ENCODE measurements at places on chromosomes 4 and X.
A peak's percentile ranks its signal among the peaks of the same experiment; 100 is the strongest.

DNA sequence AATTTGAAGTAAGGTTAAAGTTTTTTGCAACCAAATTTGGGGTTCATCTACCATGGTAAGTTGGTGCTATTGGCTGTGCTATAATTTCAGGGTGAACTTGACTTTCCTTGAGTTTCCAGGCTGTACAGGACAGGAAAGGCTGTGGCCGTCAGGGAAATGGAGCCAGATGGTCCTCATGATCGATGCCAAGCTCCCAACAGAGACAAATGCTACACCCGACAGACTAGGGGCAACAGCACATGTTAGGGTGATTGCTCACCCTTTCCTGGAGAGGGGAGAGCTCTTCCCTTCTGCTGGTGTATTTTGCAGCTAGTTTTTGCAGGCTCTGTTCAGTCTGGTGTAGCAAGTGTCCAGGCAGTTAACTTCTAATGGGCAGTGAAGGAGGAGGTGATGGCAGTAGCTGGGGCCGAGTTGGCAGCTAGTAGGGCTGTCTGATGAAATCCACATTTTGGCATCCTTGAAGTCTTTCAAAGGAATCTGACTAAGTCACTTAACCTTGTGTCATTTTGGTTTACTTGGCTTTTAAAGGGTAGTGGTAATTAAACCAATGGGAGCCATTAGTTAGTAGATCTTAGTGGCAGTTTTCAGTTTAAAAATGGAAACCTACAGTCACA lies 47.8 kb downstream of the GAB1 start:
- DNase-seq = no peak

GRCh38 chr4:182272151-182272550 lies 28.9 kb downstream of the TENM3 start:
- no peak for DNase-seq

GRCh38 chr4:137474711-137475301 lies 57.5 kb downstream of the PCDH18 start:
- no peak for DNase-seq

- no peak for DNase-seq
Measured at GRCh38 chr4:173218411-173219125, 50.0 kb downstream of the GALNT7 start.

DNA sequence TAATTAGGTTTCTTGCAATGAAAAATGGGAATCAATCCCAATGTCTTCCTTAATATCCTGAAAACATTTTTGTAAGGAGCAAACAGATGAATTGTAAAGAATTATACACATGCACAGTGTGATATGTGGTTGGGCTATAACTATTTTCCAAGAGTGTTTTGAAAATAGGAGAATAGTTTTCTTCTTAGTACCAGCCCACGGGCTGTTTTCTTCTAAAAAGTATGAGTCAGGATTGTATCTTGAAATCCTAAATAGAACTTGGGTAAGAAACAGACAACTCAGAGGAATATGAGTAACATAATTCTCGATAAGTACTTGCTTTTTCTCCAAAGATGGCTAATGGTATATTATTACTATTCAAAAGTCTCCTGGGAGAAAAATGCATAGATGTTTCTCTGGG lies 136.7 kb downstream of the MAGEC2 start:
- DNase-seq = no peak

- DNase-seq = no peak
Measured at GRCh38 chr4:83758285-83758684, 222.4 kb downstream of the GPAT3 start.

DNA sequence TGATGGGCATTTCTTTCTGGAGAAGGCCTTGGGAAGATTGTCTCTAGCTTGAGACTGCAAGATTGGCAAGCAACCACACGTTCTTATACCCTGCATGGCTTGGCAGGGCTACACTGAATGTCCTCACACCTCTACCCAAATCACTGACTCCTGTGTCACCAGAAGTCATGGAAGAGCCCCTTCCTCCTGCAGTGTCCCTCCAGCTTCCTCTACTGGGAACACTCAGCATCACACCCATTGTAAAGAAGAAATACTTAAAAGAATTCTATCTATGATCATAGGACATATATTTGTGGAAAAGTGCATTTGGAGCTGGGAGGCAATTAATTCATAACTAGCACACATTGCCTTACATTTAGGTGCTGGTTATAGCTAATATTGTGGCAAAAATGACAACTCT lies 113.1 kb downstream of the CCSER1 start:
- DNase-seq = no peak

DNA sequence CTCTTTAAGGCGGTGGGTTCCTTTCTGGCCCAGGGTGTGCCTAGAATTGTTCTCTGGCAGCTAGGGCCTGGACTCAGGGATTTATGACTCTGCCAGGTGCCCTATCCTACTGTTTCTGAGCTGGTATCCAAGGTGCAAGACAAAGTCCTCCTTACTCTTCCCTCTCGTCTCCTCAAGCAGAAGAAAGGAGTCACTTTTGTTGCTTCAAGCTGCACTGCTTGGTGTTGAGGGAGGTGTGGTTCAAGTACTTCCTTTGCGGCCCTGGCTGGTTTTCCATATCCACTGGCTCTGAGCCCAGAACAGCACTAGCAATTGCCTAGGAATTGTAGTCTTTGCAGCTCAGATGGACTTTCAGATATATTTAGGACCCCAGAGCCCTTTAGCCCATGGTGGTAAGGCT lies 39.3 kb downstream of the RTL3 start:
- DNase-seq = no peak

DNA sequence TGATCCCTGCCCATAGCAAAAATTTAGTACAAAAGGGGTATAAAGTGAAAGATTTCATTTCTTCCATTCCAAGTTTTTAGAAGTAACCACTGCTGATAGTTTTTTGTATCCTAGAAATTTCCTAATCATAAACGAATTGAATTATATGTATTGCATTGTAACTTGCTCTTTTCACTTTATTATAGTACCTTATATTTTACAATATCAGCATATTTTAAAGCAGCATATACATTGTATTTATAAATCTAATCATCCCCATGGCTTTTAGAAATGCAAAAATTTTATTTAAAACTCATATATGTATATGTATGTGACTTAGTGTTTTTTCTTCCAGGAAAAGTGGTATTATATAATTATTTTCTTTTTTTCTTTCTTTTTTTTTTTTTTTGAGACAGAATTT lies 27.7 kb downstream of the STAG2 start:
- no peak for DNase-seq

- DNase-seq = no peak
Measured at GRCh38 chrX:15737190-15737958, 696 bp upstream of the CA5B start.

GRCh38 chrX:130531066-130531465 lies 129.3 kb downstream of the RBMX2 start:
- no peak for DNase-seq

DNA sequence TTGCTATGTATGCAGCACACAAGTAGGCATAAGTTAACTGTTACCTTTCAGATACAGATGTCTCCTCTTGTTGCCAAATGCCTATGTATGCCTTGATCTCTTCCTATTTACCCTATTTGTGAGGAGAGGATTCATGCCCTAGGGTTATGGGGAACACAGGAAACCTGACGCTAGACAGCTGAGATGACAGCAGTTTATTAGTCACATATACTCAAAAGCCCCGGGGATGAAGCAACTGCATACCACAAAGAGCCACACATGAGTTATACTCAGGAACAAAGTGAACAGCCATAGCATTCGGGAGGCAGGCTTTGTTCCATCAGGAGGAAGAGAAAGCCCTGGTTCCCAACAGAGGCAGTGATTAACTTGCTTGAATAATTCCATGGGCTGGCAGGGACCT lies 1011.7 kb upstream of the PCDH7 start:
- DNase-seq = no peak

GRCh38 chr4:47444031-47444430 lies 19.5 kb downstream of the COMMD8 start:
- DNase-seq = no peak

DNA sequence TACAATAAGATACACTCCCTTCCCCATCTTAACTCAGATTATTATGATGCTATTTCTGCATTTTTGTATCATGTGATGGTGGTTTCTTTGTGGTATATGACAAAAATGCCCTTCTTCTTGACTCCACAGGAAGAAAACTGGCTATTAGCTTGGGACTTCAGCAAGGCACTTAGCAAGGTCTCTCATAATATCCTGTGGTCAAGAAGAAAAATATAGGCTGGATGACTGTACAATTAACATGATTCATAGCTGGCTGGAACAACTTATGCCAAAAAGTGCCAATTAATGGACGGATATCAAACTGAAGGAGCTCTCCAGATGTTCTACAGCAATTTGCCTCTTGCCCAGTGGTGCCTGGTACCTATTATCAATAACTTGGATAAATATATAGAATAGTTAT lies 2.3 kb upstream of the MID1IP1 start:
- DNase-seq = no peak

DNA sequence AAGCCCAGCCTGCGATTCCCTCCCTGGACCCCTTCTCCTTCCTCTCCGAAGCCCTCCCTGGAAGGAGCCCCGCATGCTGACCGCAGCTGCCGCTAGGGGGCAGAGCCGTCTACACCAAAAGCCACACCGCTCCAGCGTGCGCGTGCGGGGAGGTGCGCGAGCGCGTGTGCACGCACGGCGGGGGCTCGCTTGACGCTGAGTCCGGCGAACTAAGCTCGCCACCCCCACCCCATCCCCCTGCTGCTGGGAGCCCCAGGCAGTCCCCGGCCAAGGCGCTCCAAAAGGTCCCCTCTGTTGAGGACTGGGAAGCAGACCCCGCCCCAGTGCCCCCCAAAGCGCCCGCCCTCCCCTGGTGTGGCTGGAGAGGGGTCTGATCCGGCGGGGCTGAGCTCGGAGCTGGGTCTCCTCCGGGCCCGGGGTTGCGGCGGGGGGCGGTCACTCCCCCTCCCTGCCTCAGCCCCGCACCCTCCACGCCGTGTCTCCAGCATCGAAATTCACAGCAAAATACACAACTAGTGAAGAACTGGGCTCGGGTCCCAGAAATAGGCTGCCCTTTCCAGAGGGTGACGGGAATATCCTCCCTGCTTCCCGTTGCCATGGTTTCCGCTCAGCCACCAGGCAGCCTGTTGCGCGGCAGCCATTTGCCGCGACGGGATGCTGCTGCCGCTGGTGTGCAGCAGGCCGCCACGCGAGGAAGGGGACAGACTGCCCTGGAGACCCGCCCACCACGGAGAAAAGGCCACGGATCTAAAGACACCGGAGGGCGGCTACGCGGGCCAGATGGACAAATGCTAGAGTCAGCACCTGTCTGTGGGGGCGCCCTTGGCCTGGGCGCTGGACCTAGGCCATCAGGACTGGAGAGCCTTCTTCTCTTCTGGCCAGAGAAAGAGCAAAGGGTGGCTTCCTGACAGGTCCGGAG lies 11.2 kb upstream of the CCNQ start:
- DNase-seq = peak; percentile 77

DNA sequence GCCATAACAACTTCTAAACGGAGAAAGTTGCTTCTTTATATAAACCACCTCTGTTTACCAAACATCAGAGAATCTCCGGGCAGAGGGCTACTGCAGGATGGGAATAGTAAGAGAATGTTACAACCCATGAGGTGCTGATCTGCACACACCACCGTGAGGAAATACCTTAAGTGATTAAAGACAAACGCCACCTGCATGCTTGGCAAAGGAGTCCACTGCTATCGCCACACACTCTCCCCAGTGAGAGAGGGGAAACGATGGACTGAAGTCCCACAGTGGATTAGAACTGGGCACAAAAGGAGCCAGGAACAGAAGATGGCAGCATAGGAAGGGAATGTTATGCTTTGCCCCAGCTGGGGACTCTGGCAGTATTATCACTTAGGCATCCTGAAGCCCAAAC lies 15.6 kb downstream of the MAML3 start:
- DNase-seq = no peak

- DNase-seq = no peak
Measured at GRCh38 chr4:154086247-154086646, 297.4 kb upstream of the SFRP2 start.

- DNase-seq = no peak
Measured at GRCh38 chrX:10104958-10105658, 51.7 kb upstream of the CLCN4 start.

GRCh38 chr4:186299291-186299690 lies 33.3 kb downstream of the F11 start:
- DNase-seq = no peak

GRCh38 chr4:58761563-58761962 lies 1651.4 kb upstream of the IGFBP7 start:
- DNase-seq = no peak

DNA sequence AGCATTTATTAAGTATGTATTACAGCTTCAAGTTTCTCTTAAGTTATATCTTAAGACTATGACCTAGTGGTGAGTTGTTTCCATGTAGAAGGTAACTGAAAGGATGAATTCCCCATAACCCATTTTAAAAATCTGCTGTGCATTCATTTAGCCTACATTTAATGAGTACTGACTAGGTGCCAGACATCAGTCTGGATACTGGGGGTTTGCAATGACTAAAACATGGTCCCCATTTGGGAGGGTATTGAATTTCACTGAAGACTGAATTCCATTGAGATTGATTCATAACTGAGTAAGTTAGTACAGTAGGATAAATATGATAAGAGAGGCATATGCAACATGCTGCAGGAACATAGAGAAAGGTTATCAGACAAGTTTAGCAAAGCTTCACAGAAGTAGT lies 241.5 kb downstream of the FRAS1 start:
- no peak for DNase-seq
